ENCODE measurements at places on chromosomes 11 and 22.

GRCh38 chr11:76837696-76838677, 22.7 kb upstream of the ACER3 start:
- no peaks in the 10 kb centered on the region for H3K36me3 ChIP-seq
- H3K27me3 ChIP-seq = no peaks in the 10 kb centered on the region
- peaks cover 12% of the 10 kb centered on the region for H3K4me1 ChIP-seq
- no peak overlapping the region for H3K4me3 ChIP-seq
- H3K27ac ChIP-seq = no peak overlapping the region
- no peak for DNase-seq

DNA sequence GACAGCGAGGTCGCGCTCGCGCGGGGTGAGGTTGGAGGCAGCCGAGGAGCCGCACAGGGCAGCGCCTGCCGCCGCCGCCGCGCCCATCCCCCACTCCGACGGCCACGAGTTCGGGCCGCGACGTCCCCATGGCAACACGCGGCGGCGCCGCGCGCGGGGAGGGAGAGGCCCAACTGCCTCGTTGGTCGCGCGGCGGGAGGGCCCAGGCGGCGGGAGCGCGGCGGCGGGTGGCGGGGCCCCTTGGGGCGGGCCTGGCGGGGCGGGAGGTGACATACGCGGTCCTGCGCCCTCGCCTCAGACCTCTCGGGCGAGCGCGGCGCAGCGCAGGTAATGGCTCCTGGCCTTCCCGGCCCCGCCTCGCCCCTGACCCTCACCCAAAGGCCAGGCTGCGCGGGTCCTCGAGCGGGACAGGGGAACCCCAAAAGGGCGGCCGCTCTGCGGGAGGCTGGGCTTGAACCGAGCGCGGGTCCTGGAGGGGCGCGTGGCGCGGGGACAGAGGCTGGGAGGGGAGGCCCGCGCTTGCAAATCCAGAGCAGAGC, at the start of gene DEUP1:
TSS of gene DEUP1 (plus strand) at position 297 of the 539 bp plus-strand sequence. CDS start 1,518 bp downstream, outside the sequence.
- H3K4me1 ChIP-seq = no peaks in the 10 kb centered on the region
- H3K27me3 ChIP-seq = no peaks in the 10 kb centered on the region
- no peak within 1 kb of the TSS for H3K4me3 ChIP-seq

GRCh38 chr22:19603767-19604166, 79.6 kb upstream of the CLDN5 start:
- no peaks in the 10 kb centered on the region for H3K36me3 ChIP-seq
- no peak for DNase-seq
- H3K27me3 ChIP-seq = peaks cover 7% of the 10 kb centered on the region
- no peak overlapping the region for H3K4me3 ChIP-seq
- peaks cover 15% of the 10 kb centered on the region for H3K4me1 ChIP-seq
- H3K27ac ChIP-seq = no peak overlapping the region

DNA sequence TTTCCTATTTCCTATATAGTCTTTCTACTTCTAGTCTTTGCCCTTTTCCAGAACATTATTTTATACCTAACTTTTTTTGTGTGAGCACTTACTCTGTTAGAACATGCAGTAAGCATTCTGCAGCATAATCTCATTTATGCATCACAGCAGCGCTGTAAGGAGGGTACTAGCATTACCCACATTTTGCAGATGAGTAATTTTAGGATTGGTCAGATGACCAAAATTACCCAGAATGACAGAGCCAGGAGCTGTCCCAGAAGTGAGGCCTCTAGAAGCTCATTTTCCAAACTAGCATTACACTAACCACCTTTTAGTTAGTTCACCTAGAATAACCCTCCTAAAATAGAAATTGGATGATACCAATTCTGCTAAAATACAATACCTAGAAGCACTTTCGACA, 47.1 kb upstream of the ARHGAP32 start:
- H3K4me1 ChIP-seq = no peaks in the 10 kb centered on the region
- no peak overlapping the region for H3K27ac ChIP-seq
- no peak overlapping the region for H3K4me3 ChIP-seq
- DNase-seq = no peak
- no peaks in the 10 kb centered on the region for H3K36me3 ChIP-seq

DNA sequence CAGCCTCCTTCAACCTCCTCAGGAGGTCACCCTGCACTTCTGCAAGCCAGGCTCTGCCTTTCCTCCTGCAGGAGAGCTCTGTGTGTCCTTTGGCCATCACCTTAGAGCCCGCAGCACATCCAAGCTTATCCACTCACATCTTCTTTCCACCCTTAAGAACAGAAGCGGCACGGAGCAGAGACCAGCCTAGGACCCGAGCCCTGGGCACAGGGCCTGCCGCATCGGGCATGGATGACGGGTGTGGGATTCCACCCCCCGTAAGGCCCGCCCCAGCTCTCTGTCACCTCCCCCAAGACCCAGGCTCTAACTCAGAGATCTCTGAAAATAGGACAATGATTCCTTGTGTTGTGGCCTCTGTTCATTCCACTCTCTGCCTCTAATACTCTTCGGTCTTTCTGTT, 42.1 kb upstream of the PHF21B start:
- no peak overlapping the region for H3K4me3 ChIP-seq
- no peaks in the 10 kb centered on the region for H3K4me1 ChIP-seq
- H3K36me3 ChIP-seq = no peaks in the 10 kb centered on the region
- DNase-seq = no peak

DNA sequence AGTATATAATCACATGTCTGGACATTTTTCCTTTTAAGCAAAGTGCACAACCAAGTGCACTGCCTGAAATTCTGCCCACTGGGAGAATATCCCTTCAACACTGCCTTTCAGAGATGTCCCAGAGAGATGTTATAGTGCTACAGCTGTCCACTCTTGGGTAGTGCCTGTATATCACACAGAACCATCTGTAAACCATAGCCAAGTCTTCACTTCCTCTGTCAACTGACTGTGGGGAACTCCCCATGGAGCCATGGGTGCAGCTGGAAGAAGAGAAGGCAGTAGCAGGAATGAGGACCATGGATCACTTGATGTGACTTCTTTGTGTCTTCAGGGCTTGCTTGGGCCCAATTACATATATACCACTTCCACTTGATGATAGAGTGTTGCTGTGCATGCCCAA, 44.6 kb upstream of the LIN7C start:
- H3K27me3 ChIP-seq = no peaks in the 10 kb centered on the region
- no peak overlapping the region for H3K27ac ChIP-seq
- DNase-seq = no peak
- no peaks in the 10 kb centered on the region for H3K36me3 ChIP-seq

GRCh38 chr22:24039046-24039445, 27.9 kb downstream of the CABIN1 start:
- no peak overlapping the region for H3K27ac ChIP-seq
- H3K36me3 ChIP-seq = peaks cover 14% of the 10 kb centered on the region
- H3K4me3 ChIP-seq = no peak overlapping the region
- H3K4me1 ChIP-seq = no peaks in the 10 kb centered on the region

GRCh38 chr11:108923413-108923812, 258.5 kb downstream of the DDX10 start:
- H3K27ac ChIP-seq = no peak overlapping the region
- no peak overlapping the region for H3K4me3 ChIP-seq
- no peaks in the 10 kb centered on the region for H3K27me3 ChIP-seq
- H3K36me3 ChIP-seq = no peaks in the 10 kb centered on the region

GRCh38 chr22:41288245-41288946, 2.4 kb upstream of the RANGAP1 start:
- peak; percentile 10 for DNase-seq
- H3K27me3 ChIP-seq = no peaks in the 10 kb centered on the region
- no peak overlapping the region for H3K4me3 ChIP-seq
- H3K27ac ChIP-seq = no peak overlapping the region

DNA sequence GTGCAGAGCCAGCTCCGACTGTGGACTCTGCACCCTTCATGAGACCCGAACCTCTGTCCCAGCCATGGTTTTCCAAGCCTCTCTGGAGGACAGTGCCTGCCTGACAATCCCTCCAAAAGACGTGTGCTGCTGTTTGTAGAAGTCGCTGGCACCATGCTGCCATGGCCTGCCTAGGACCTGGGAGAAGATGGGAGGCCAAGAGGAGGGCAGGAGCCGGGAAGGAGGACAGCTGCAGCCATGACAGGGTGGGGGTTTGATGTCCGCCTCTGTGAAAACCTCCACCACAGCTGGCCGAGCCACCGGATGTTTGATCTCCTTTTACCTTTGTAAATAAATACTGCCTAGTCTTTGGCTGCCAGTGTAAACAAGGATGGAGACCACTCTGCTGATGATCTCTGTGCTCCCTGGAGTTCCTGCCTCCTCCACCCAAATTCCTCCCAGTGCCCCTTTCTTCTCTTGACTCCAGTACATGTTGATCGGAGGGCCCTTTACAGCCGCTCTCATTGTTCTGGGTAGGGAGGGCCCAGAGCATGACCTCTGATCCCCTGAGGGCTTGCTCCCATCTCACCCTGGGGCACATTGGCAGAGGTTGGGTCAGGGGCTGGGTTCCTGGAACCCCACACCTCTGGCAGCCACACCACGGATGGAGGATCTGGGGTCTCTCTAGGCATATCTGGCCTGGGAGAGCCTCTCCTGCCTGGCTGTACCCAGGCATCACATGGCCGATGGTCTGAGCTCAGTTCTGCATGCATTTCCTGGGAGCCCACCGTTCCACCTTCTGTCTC, 66.9 kb downstream of the BCR start:
- H3K36me3 ChIP-seq = no peaks in the 10 kb centered on the region
- H3K4me3 ChIP-seq = no peak overlapping the region
- H3K4me1 ChIP-seq = peaks cover 64% of the 10 kb centered on the region
- H3K27me3 ChIP-seq = no peaks in the 10 kb centered on the region
- DNase-seq = peak; percentile 68
- H3K27ac ChIP-seq = peak overlapping the region; percentile 16

DNA sequence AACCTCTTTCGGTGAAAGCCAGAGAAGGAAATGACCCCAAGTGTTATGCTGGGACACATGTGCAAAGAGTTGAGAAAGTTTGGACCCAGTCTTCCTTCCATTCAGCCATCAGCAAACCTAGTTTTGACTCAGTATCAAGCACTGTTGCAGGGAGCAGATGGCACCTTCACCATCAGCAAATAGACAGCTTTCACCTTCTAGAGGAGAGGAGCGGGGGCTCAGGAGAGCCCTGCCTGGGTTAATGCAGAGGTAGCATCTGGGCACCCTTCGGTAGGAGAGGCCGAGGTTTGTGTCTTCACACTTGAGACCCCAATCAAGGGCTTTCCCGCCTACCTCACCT, 16.2 kb upstream of the MFRP start:
- H3K36me3 ChIP-seq = 0 out of 2 replicates have a peak, but pooled peaks cover 2% of the 10 kb centered on the region
- H3K27ac ChIP-seq = no peak overlapping the region
- no peaks in the 10 kb centered on the region for H3K27me3 ChIP-seq
- H3K4me3 ChIP-seq = no peak overlapping the region

DNA sequence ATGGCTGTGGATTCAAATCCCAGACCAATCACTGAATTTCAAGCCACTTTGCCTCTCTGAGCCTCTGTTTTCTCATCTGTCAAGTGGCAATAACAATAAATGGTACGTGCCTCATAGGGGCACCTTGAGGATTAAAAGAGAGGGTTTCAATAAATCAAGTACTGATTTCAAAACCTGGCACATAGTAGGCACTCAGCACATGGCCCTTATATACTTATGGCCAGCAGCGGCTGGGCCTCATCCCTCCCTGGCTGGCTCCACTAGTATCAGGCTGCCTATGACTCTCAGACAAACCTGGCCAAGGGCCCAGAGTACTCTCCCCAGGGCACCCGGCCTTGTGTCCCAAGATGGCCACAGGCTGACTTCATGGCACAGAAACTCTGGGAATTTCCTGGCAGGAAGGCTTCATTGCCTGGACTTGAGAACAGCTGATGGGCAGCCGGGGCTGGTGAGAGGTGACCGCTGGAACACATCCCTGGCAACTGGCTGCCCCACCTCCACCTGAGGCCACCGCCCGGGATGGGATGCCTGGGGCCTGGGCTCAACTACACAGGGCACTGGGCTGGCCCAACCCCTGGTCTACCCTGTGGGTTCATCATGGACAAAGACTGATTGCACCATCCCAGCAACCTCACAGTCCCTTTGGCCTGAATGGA, 3.4 kb downstream of the FADS3 start:
- DNase-seq = peak; percentile 78
- H3K4me3 ChIP-seq = no peak overlapping the region
- peaks cover 9% of the 10 kb centered on the region for H3K36me3 ChIP-seq
- peak overlapping the region; percentile 45 for H3K27ac ChIP-seq
- no peaks in the 10 kb centered on the region for H3K27me3 ChIP-seq
- peaks cover 32% of the 10 kb centered on the region for H3K4me1 ChIP-seq

DNA sequence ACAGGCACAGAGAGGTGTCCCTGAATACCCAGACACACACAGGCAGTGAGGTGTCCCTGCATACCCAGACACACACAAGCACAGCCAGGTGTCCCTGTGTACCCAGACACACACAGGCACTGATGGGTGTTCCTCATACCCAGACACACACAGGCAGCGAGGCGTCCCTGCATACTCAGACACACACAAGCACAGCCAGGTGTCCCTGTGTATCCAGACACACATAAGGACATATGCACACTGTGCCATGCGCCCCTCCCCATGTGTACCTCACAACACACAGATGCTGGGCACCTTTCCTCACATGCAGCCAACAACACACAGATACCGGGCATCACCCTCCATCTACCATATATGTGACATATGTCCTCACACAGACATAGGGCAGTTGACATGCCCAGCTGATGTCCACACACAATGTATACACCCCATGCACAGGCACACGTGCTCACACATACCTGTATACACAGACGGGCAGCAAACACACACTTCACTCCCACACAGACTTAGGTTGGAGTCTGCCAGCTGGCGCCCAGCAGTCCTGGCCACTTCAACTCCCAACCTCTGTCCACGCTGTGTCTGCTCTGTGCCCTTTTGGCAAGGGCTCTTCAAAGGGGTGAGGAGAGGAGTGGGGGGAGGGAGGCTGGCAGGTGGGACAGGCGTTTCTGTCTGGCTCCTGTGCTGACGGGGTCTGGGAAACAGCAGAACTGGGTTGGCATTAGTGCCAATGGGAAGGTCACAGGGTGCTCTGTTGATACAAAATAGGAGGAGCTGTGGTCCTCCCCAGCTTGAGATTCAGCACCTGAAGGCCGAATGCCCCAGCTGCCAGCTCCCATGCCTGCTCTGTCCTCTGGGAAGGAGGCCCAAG, 69.4 kb upstream of the ALX4 start:
- H3K4me1 ChIP-seq = peaks cover 17% of the 10 kb centered on the region
- H3K27me3 ChIP-seq = no peaks in the 10 kb centered on the region
- H3K27ac ChIP-seq = no peak overlapping the region
- H3K4me3 ChIP-seq = no peak overlapping the region
- no peak for DNase-seq

GRCh38 chr11:131675121-131675888, 304.9 kb downstream of the NTM start:
- H3K27ac ChIP-seq = no peak overlapping the region
- no peaks in the 10 kb centered on the region for H3K4me1 ChIP-seq
- H3K36me3 ChIP-seq = no peaks in the 10 kb centered on the region
- no peaks in the 10 kb centered on the region for H3K27me3 ChIP-seq

DNA sequence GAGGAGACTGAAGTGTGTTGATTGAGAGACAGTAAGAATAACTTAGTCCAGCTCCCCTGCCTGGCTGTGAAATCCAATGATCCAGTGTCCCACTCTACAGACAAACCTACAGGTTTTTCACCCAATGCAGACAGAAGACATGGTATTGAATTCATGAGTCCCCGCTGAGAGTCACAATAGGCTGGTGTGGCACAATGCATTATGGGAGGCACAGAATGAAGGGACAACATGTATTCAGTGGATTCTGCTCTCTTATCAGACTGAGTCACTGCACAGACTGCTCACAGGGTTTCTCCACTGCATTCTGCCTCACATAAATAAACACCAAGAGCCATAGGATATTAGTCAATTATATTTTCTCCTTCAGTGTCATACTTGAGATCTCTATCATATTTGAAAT, 55.2 kb upstream of the TOP3B start:
- no peak overlapping the region for H3K4me3 ChIP-seq
- DNase-seq = peak; percentile 12
- H3K4me1 ChIP-seq = no peaks in the 10 kb centered on the region
- H3K27me3 ChIP-seq = peaks cover 8% of the 10 kb centered on the region

GRCh38 chr11:11265994-11266606, 87.0 kb downstream of the CSNK2A3 start:
- H3K27me3 ChIP-seq = no peaks in the 10 kb centered on the region
- no peak overlapping the region for H3K27ac ChIP-seq
- no peak overlapping the region for H3K4me3 ChIP-seq
- DNase-seq = peak; percentile 64
- no peaks in the 10 kb centered on the region for H3K36me3 ChIP-seq
- no peaks in the 10 kb centered on the region for H3K4me1 ChIP-seq
